ENCODE measurements at places on chromosomes 2 and 18. TPM values are rescaled to one million over a fixed set of nuclear protein-coding genes. Genes with fewer than 3 reads are reported as not detected.

GRCh38 chr2:160125828-160126227 is 63.4 kb upstream of the PLA2R1 start:
- DNase-seq: no peak

DNA sequence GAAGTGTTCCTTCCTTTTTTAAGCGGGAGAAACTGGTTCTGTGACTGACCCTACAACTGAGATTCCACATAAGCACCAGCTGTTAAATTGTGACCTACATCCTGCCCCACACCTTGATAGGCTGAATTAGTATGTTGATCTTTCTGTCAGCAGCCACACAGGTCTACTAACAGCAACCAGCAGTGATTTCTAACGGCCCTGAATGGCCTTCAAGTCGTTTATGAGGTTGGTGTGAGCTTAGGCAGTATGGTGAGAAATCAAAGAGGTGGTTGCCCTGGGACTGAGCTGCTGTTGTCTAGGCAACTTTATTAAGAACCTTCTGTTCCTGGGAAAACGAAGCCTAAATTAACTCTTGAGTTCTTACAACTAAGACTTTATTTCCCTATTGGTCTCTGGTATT is 197.2 kb upstream of the FSHR start:
- no peak for DNase-seq

DNA sequence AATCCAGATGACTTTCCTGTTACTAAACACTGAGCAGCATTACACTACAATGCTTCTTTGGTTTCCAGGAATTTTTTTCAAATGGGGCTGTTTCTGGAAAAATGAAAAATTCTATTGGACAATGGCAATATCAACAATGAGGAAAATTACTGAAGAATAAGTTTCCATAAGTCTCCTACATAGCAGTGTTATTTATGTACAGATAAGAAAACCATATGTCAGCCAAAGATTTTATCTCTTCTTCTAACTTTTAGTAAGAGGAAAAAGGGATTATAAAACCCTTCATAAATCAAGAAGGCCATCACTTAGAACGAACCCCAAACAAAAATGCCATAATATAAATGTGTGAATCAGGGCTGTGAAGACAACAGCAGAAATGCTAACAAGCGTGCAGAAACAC is 31.6 kb upstream of the NOSTRIN start:
- no peak for DNase-seq

- DNase-seq: no peak
These were observed 65.1 kb downstream of the MAP4K4 start for GRCh38 chr2:101762451-101763171.

DNA sequence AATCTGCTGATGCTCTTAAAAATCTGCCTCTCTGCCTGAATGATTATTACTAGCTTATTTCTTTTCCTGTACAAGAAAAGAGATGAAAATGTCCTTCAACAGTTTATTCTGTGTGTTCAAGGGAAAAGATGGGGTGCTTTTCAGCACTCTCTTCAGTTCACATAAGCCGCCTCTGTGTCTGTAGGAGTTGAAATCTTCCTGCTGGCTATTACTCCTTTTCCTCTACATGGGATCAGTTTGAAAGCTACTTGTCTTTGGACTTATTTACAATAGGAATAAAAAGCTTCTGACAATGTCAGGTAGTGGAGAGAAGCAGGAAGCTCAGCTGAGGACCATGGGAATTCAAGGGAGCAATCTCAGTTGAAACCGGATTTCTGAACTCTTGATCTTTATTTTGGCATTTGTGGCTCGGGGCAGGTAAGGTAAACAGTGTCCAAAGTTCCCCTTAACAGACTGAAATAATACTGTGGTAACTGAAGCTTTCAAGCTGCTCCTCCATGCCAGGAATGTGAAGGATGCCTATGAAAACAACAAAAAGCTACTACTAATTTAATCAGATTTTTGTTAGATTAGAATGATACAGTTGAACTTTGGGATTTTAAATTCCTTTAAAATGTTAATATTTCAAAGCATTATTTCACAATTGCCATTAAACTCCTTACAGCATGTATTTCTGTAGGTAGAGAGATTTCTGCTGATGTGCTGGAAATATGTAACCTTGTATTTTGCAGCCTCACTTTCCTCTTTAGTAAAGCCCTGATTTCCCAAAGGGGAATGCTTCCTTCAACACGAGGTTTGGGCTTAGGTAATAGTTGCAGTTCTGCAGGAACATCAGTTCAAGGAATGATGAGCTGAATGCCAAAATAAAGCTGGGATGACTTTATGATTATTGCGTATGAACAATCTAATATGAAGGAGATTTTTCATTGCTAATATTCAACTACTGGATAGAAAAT is 43.6 kb downstream of the MAPRE2 start:
- DNase-seq: no peak

The UGT1A8 gene
- polyA plus RNA-seq: not detected

All from muscle of back (tissue), 13 donors.